NCI-H1436 (cell line): ENCODE measurements at places on chromosomes 13 and 19.

- no peak for DNase-seq
Observed at GRCh38 chr19:4916292-4917082, 7.2 kb downstream of the UHRF1 start.

GRCh38 chr19:30557927-30558557 lies 185.9 kb downstream of the ZNF536 start:
- DNase-seq, result no peak

DNA sequence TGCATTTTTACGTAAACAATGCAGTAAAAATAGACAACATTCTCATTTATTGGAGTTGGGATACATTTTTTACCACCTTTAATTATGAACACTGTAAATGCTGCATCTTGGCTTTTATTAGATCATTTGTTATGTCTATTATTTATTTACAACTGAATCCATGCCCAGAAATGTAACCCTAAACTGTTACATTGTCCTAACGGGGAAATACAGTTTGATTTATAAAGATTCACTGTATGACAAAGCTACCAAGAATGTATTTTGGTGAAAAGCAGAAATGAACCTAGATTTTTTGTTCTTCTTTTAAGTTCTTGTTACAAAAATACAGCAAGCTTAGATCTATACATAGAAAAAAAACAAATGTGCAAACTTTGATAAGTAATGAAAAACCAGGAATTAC lies 1.1 kb downstream of the METTL21C start:
- DNase-seq, result no peak

DNA sequence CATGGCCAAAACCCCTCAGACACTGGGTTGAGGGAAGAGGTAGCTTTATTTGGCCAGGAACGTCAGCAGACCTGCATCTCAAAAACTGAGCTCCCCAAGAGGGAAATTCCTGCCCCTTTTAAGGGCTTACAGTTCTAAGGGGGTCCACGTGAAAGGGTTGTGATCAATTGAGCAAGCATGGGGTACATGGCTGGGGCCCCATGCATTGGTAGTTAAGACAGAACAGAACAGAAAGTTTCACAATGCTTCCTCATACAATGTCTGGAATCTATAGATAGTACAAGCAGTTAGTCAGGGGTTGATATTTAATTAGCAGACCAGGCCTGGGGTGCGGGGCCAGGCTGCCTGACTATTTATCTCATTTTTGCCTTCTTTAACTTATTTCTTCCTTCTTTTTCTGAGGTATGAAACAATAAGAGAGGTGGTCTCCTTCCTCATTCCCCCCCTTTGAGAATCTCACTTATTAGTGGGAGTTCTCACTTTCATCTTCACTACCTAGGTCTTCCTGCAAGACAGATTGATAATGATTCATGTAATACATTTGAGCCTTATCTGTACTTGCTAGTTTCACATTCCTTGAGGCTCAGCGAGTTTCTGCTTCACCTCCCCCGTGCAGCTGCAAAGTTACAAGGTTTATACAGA lies 84.8 kb downstream of the SLC25A15 start:
- no peak for DNase-seq

DNA sequence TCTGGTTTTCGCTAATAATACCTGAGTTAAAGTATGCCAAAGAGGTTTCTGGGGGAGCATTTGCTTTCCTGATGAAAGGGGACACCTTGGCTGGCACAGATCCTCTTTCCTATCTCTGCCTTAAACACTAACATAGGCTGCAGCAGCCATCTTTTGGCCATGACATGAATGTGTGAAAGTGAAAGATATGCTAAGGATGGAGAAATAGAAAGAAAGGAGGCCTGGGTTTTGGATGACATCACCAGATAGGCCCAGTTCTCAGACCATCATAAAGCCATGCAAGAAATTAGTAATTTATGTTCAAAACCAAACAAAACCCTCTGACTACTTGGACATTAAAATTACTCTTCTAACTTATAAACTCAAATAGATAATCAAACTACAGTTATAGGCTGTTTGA lies 279.7 kb downstream of the COG6 start:
- DNase-seq, result no peak

- no peak for DNase-seq
Observed at GRCh38 chr13:50320271-50320862, 305.1 kb downstream of the KCNRG start.

DNA sequence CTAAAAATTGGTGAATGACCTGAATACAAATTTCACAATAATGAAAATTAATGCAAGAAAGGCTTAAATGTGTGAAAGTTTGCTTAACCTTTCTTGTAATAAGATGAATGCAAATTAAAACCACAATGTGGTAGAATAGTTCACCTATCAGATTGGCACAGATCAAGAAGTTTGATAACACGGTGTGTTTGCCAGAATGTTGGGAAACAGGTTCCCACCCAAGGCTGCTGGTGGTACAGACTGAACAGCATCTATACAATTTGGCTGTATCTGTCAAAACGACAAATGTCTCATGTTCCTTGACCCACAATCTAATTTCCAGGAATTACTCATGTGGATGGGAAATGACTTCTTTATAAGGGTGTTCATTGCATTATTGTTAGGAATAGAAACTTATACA lies 8.6 kb upstream of the IRS2 start:
- no peak for DNase-seq

- no peak for DNase-seq
Observed at GRCh38 chr19:17473041-17473440, 2.7 kb downstream of the SLC27A1 start.

DNA sequence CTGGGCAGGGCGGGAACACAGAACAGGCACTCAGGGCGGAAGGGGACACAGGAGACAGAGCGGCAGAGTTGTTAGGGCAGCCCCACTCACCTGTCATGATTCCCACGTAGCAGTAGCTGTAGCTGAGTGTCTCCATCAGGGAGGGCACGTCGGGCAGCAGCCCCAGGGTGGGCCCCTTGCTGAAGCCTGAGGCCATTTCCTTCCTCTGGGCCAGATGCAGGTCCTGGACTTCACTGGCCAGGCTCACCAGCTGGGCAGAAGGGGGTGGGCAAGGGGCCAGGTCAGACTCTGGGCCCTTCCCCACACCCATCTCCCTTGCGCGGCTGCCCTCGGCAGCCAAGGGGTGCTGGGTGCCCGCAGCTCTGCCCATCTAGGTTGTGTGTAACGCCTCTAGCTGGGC lies 5.9 kb downstream of the MBOAT7 start:
- no peak for DNase-seq

DNA sequence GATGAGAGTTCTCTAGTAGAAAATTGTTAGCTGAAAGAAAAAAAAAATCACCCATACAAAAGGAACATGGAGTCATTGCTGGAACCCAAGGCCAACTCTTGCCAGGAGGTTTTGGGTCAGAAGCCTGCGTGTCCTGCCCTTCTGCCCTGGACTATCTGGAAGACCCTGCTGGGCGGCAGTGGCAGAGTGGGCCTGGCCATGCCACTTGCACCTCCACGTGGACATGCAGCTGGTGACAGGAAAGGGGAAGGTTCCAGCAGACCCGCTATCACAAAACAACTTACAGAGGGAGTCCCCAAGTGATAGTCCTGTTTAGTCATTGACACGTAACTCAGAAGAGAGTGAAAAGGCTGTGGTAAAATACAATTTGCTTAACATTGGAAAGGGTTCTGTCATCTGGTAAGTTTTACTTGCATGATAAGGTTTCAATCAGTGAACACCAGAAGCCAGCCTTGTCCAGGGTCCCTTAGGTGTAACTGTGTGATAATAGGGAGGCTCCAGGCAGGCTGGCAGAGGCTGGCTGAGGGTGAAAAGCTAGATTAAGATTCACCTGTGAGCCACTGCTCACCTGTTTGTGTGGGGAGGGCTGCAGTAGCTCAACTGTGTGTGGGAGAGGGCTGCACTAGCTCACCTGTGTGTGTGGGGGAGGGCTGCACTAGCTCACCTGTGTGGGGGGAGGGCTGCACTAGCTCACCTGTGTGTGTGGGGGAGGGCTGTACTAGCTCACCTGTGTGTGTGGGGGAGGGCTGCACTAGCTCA lies 47.8 kb downstream of the COL4A2 start:
- no peak for DNase-seq

DNA sequence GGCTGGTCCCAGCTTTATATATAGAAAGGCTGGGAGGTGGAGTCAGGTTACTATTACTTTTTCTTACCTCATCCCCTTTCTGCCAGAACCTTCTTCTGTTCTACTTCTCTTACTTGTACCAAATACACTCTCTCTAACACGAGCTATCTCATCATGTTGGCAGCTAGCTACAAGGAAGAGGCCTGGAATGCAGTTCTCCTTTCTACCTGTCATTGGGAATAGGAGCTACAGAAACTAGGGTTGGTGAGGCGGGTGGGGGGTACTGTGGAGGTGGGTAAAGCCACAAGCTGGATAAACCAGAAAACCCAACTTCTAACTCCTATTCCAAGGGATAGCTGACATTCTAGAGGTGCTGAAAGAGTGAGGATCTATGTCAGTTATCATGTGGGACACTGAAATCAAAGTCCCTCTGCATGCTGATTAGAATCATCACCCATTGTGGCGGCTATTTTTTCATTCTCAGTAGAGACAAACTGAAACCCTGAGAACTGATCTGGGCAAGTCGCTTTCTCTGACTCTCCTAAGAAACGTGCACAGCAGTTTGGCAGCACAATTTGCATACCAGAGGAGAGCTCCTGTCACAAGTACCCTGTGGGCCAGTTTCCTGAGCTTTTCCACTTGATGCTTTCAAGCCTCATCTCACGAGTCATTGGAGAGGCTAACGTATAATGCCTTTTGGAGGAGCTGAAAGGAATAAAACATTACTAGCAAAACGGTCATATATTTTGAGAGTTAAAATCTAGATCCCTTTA lies 358.1 kb downstream of the ENOX1 start:
- DNase-seq, result no peak

- no peak for DNase-seq
Observed at GRCh38 chr13:110841406-110841805, 73.5 kb downstream of the ANKRD10 start.

GRCh38 chr13:42041011-42041683 lies 7.3 kb upstream of the DGKH start:
- no peak for DNase-seq

DNA sequence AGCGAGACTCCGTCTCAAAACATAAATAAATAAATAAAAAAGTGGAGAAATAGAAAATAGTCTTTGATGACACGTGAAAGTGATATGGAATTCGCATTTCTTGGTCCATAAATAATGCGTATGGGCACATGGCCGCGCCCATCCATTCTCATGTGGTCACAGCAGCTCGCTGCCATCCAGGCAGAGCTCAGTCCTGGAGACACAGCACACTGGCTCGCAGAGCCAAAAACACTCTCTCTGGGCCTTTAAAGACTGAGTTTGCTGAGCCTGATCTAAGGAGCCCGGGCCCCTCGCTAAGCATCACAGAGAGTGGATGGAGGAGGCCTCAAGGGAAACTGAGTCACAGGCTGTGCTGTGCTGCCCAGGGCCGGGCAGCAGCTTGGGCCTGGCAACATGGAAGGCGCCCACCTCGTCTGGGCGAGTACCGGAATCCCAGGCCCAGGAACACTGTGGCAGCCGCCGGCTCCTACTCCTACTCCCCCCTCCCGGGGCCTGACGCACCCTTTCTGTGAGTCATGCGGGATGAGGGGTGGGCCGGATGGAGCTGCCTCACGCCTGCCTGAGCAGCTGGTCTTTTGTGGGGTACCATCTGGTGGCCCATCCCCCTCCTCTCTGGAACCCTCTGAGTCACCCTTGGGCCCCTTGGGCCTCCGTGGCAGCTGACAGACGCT lies 28.9 kb upstream of the CACTIN start:
- no peak for DNase-seq

GRCh38 chr19:36745870-36746269 lies 26.7 kb downstream of the ZNF850 start:
- no peak for DNase-seq

DNA sequence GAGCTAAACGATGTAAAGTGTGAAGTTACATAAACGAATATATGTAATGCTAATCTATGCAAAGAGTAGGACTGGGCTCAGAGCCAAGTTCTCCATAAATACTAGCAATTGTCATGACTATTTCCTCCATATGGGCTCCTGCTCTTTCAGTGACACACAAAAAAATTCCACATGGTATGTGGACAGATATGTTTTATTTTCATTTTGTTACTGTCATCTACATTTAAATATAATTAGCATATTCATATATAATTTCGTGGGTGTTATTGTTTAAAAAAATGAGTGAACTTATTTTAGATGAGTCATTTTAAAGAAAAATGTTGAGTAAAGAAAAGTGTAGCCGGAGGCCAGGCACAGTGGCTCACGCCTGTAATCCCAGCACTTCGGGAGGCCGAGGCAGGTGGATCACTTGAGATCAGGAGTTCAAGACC lies 5.0 kb upstream of the IGSF23 start:
- DNase-seq, result peak; percentile 13

- no peak for DNase-seq
Observed at GRCh38 chr19:40619333-40620160, 18.4 kb downstream of the LTBP4 start.
